Prostate gland (tissue), 2 donors: ENCODE measurements at places on chromosomes 1 and 21. TPM values are rescaled to one million over a fixed set of nuclear protein-coding genes. Genes with fewer than 3 reads are reported as not detected.

GRCh38 chr1:116853680-116854402, 55.9 kb upstream of the PTGFRN start:
- no peaks in the 10 kb centered on the region for H3K4me1 ChIP-seq
- H3K27me3 ChIP-seq = no peaks in the 10 kb centered on the region
- no peak overlapping the region for H3K4me3 ChIP-seq
- peak; percentile 49 for DNase-seq

- no peak for DNase-seq
- no peaks in the 10 kb centered on the region for H3K36me3 ChIP-seq
- H3K27ac ChIP-seq = no peak overlapping the region
- H3K4me3 ChIP-seq = no peak overlapping the region
- H3K4me1 ChIP-seq = no peaks in the 10 kb centered on the region
Measured at GRCh38 chr21:34642211-34643075, 26.4 kb upstream of the CLIC6 start.

GRCh38 chr1:229991724-229992333, 75.2 kb upstream of the GALNT2 start:
- no peak overlapping the region for H3K4me3 ChIP-seq
- H3K36me3 ChIP-seq = no peaks in the 10 kb centered on the region

Gene HTR6
- total RNA-seq = not detected

Gene USH2A
- total RNA-seq = 0.74 TPM

Gene SLC2A5
- 55.0 TPM for total RNA-seq

Gene RNU1-2
- total RNA-seq = under 0.01 TPM
